ENCODE measurements at places on chromosomes 1 and 21. TPM values are rescaled to one million over a fixed set of nuclear protein-coding genes. Genes with fewer than 3 reads are reported as not detected.

DNA sequence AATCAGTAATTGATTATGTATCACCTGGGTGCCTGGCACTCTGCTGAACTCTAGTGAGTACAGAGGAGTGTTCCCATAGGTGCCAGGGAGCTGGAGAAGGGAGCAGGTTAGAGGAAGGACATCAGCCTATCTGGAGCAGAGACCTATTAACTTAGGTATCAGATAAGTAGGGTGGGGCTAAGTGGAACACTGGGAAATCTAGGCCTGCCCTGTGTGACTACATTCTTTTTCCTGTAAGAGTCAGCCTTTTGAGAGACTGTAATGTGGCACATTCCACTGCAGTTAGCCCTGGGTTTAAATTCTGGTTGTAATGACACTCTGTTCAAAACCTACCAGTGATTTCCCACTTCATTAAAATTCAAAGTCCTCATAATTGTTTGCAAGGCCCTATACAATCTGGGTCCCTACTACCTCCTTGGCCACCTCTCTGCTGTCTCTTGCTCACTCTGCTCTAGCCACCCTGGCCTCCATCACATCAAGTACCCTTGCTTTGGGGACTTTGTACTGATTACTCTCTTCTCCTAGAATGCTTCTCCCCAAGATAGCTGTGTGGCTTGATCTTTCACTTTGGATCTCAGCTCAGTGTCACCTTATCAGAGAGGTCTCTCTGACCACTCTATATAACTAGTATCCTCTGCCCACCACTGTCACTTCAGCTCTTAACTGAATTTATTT, 12.9 kb downstream of the STX12 start:
- DNase-seq, result no peak

GRCh38 chr1:19356266-19356665, 44.1 kb downstream of the SLC66A1 start:
- no peak for DNase-seq

DNA sequence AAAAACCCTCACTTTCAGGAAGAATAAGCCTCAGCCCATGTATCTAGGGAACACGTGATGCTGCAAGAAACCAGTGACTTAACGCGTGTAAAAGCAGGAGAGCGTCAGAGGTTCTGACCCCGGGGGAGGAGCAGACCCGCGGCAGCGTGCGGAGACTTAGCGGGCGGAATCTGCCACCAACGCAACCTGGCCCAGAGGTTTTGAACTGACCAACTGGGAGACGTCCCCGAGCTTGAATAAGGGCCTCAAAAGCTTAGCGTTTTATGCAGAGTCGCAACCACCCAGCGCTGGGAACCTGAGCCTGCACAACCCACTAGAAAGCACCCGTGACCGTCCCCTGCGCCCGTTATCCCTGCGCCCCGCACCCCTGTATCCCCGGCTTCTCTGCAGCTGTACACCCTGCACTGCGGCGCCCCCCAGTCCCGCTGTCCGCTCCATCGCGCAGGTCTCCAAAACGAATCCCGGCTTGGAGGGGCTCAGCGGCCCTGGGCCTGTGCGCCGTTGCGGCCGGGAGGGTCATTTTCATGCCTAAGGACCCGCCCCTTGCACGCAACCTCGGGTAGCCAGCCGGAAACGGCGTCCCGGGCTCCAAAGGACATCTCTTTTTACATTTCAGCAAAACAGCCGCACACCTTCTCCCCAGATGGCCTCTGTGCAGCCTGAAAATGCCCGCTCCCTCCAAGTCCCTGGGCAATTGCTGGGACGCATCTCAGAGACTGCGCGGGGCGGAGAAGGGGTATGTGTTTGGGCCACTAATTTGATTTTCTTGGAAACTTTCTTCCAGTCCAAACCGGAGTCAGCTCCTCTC, 29.4 kb upstream of the TRIM17 start:
- DNase-seq, result no peak

DNA sequence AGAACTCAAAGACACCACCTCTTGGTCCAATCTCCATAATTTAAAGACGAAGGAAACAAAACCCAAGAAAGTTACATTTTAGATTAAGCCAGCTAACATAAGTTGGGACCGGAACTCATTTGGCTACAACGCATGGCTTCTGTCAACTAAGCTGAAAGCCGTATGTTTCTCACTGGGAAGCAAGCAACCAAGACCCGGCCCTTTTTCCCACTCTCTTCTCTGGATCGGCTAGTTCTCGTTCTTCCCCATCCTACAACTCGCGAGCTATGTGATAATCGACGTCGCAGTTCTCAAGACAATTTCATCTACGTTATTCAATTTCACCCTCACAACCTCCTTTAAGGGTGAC, 601 bp downstream of the CCT8 start:
- no peak for DNase-seq

DNA sequence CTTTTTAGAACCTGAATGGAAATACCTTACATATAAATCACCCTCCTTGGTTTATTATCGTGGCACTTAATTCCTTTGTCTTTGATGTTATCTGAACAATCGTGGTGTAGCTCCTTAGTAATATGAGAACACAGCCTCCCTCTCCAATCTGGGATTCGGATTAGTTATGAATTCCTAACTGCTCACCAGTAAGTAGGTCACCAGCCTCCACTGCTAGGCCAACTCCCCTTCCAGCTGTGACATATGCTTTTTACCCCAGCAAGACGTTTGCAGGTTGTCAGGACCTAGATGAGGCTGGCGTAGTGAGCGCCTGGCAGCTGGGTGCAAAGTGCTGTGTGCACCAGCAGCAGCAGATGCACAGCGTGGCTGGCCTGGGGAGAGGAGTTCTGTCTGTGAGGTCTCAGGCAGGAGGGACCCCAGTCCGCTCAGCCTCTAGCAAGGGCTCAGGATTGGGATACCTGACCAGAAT, 38.2 kb downstream of the NTPCR start:
- no peak for DNase-seq

- DNase-seq, result no peak
Observed at GRCh38 chr1:51950701-51951100, 39.8 kb downstream of the RAB3B start.

- no peak for DNase-seq
Observed at GRCh38 chr1:26079960-26080814, 12.8 kb upstream of the TRIM63 start.

The EFNA3 gene
- 0.43 TPM for total RNA-seq

The OLIG2 gene
- not detected for total RNA-seq

The CD53 gene
- total RNA-seq, result 9.3 TPM

The NPR1 gene
- 7.1 TPM for total RNA-seq

All from left lobe of liver (tissue), 2 donors.